Epithelial cell of prostate (primary cell): ENCODE measurements at places on chromosomes 1 and 21.

DNA sequence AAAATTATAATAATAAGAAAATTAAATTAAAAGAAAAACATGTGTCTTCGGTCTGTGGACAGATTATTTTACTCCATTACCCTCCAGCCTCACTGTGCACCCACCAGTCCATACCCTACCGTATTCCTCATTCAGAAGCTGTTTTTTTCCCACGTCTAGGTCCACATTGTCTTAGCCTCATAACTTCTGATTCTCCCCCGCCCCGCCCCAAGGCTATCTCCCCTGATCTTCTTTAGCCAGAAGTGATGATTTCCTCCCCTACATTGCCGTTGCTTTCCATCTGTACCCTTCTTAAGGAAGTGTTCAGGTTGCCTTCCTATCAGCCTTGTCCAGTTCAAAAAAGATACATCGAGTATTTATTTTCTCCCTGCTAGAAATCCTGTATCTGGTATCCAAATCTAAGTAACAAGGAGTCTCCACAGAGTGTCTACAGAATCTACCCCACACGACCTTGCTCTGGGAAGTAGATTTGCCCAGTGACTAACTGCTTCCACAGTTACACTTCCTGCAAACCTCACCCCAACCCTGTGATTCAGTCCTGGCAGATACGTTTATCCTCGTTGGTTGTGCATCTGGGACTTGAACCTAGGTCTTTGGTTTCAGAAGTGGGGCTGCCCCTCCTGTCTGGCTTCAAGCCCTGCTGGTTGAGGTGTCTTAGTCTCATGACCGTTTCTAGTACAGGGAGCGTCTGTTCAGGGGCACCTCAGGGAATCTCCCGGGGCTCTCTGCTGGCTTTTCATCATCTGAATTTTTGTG, 470.2 kb downstream of the CAMTA1 start:
- DNase-seq, result peak; percentile 29

DNA sequence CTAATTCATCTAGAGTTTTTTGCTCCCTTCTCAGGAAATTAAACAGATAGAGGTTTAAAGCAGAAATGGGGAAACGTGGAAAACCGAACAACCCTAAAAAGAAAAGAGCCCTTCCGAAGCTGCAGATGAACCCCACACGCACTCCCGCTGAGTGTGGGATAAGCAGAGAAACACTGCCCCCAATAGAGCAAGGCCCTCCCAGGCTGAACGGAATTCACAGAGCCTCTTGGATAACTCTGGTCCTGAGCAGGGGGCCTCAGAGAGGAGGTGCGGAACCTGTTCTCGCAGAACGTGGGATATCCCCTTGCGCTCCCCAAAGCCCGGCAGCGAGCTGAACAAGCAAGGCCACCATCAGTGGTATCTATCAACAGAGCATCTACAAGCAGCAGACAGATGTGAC, 44.9 kb downstream of the SSBP3 start:
- DNase-seq, result no peak

DNA sequence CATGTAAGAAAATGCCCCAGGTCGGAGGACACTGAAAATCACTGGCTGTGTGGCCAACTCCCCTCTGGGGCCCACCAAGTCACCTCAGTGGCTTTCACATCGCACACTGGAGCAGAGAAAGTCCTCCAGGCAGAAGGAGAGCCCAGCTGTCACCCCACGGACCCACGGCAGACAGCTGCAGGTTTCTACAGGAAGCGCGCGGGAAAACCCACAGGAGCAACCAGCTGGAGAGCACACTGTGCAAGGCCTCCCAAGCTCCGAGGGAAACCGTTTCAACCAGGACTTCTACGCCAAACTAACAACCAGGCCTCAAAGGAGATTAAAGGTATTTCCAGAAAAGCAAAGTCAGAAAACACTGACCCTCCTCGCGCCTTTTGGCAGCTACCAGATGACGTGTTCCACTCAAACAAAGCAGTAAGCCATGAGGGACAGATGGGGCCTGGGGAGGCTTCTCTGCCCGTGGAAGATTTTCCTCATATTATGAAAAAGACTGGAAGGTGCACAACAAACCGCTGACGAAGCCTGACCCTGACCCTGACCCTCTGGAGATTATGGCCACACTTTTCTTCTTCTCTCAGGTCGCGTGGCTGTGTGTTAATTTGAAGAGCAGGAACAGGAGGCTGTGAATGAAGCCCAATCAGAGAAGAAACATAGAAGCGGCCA, 21.0 kb downstream of the WDR4 start:
- no peak for DNase-seq

GRCh38 chr1:116123837-116124533, 12.8 kb downstream of the MAB21L3 start:
- no peak for DNase-seq

DNA sequence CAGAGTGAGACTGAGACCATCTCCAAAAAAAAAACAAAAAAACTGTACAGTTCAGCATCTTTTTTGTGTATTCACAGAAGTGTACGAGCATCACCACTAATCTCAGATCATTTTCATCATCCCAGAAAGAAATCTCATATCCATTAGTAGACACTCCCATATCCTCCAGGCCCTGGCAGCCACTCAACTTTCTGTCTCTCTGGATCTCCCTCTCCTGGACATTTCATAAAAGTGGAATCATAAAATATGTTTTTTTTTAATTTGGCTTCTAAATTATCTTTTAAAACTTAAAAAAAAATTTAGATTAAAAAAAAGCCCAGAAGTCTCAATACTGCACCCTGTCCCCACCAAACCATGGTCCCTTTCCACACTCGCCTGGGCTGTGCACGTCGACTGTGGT, 22.1 kb downstream of the RIPPLY3 start:
- no peak for DNase-seq

- DNase-seq, result no peak
Measured at GRCh38 chr1:109691759-109692158, 4.1 kb downstream of the GSTM1 start.

DNA sequence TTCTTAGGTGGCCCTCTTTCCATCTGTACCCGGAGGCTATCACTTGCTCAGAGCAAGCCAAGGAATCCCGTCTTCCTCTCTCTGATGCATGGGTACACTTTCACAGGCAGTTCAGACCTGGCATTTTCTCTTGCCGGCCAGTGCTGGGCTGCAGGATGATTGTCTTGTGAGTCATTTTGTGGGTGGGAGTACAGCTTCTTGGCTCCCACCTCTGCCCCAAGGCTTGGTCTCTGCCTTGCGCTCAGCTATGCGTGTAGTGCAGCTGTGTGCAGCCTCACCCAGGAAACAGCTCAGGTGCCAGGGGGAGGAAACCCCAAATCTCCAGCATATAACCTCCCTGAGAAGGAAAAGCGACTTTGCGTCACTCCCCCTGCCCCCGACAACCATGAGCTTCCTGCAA, 3.9 kb upstream of the AJAP1 start:
- peak; percentile 76 for DNase-seq

GRCh38 chr1:101723415-101723814, 273.3 kb downstream of the OLFM3 start:
- DNase-seq, result no peak

DNA sequence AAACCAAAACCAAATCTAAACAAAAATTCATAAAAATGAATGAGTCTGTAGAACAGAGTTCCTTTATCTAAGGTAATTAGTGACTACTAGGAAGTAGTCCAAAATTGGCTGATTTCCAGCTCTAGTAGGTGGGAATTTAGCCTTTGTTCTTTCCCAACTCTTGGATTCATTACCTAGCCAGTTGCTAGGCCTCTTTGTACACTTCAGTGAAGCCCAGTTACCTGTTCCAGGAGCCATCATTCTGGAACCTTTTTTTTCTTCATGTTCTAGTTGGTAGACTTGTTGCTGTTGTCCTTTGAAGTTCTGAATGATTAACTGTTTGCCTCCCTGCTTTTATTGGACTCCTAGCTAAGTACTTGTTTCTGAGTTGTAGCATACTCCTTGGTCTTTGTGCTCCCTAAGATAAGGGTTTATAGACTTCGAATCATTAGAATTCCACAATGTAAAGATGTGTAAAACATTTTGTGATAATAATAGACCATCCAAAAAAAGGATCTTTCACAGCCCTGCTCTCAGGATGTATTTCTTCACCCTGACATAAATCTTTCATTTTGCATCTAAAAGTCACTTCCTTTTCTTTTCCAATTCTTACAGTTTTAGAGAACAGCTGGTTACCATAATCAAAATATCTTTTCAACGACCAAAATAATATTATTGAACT, 9.8 kb downstream of the PLA2G4A start:
- no peak for DNase-seq

DNA sequence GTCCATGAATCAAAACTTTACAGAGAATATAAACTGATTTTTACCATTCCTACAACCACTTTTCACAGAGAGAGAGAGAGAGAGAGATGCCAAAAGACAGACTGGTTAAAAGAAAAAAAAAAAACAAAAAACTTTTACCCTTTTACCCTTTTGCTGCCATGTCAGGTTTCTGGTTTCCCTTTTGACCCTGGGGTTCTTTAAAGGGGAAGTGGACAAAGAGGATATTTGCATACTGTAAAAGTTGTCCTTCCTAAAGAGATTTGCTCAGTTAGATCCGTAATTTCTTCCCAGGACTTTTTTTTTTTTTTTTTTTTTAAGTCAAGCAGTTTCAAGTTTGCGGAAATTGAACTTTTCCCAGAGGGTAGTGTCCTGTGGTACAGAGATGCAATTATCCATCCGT, 287.8 kb upstream of the RGS18 start:
- no peak for DNase-seq

GRCh38 chr1:204854286-204854685, 16.4 kb upstream of the NFASC start:
- no peak for DNase-seq

GRCh38 chr1:219130366-219130935, 43.2 kb upstream of the LYPLAL1 start:
- no peak for DNase-seq

- DNase-seq, result no peak
Measured at GRCh38 chr1:209395169-209395568, 188.3 kb upstream of the CAMK1G start.

DNA sequence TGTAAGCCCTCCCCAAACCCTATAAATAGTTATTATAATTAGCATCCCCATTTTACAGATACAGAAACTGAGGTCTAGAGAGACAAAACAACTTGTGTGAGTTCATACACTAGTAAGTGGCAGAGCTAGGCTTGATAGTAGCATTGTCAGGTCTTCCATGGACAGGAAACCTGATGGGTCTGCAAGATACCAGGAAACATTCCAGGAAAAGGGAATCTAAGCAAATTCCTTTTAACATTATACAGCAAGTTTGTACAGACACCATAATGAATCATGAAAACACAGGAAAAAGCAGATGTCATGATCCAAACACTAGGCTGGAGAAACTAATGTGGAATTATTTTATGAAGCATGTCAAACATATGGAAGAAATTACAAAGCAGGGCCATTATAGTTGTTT, 89.1 kb upstream of the KCNK2 start:
- DNase-seq, result no peak

DNA sequence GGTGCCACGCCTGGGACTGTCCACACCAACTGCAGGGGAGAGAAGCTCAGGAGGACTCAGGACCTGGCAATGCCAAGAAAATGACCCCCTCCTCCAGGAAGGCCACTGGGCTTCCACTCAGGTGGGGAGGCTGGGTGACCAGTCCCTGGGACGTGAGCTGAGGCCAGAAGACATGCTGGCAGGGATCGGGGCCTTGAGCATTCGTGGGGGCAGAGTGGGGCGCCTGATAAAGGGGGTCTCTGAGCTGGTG, 15.3 kb upstream of the COL6A2 start:
- no peak for DNase-seq

GRCh38 chr1:246329900-246330299, 177.2 kb downstream of the SMYD3 start:
- DNase-seq, result no peak

GRCh38 chr1:244319283-244320132, 132.2 kb downstream of the ADSS2 start:
- peak; percentile 63 for DNase-seq

- no peak for DNase-seq
Measured at GRCh38 chr1:93972341-93972740, 63.1 kb upstream of the GCLM start.

DNA sequence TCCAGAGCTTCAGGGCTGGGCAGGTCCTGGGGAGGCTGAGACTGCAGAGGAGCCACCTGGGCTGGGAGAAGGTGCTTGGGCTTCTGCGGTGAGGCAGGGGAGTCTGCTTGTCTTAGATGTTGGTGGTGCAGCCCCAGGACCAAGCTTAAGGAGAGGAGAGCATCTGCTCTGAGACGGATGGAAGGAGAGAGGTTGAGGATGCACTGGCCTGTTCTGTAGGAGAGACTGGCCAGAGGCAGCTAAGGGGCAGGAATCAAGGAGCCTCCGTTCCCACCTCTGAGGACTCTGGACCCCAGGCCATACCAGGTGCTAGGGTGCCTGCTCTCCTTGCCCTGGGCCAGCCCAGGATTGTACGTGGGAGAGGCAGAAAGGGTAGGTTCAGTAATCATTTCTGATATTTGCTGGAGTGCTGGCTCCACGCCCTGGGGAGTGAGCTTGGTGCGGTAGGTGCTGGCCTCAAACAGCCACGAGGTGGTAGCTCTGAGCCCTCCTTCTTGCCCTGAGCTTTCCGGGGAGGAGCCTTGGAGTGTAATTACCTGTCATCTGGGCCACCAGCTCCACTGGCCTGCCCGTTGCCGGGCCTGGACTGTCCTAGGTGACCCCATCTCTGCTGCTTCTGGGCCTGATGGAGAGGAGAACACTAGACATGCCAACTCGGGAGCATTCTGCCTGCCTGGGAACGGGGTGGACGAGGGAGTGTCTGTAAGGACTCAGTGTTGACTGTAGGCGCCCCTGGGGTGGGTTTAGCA, 9.3 kb downstream of the MYBPH start:
- no peak for DNase-seq

DNA sequence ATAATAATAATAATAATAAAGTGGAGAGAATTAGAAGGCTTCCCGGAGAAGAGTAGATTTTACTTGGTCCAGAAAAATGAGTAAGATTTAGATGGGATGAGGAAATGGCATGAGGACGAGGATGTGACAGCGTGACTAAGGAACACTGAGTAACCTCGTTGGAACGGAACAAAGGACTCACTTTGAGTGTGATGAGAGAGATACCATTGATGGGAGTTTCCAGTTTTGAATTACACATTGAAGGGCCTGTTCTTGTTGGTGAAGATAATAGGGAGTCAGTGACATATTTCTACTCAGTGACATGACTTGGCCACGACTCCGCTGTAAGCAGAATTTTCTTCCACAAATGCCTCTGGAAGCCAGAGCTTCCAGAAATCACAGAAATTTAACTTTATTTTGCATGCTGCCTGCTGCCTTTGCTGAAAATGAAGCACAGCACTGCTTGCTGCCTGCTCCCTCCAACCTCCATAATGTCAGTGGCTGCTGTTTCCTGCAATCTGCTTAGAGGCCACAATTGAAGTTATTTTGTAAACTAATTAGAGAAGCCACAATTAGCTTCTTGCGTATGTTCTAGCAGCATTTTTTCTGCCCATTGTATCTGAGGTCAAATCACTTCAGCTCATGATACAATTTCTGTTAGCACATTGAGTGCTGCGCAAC, 33.7 kb upstream of the FBXO28 start:
- DNase-seq, result peak; percentile 69

- DNase-seq, result no peak
Measured at GRCh38 chr1:190140644-190141043, 337.0 kb downstream of the BRINP3 start.

- DNase-seq, result no peak
Measured at GRCh38 chr21:43942201-43942600, 69.9 kb upstream of the TRAPPC10 start.

- DNase-seq, result no peak
Measured at GRCh38 chr1:184866586-184866985, 107.7 kb downstream of the NIBAN1 start.
